ENCODE measurements at places on chromosomes 3 and 15.

DNA sequence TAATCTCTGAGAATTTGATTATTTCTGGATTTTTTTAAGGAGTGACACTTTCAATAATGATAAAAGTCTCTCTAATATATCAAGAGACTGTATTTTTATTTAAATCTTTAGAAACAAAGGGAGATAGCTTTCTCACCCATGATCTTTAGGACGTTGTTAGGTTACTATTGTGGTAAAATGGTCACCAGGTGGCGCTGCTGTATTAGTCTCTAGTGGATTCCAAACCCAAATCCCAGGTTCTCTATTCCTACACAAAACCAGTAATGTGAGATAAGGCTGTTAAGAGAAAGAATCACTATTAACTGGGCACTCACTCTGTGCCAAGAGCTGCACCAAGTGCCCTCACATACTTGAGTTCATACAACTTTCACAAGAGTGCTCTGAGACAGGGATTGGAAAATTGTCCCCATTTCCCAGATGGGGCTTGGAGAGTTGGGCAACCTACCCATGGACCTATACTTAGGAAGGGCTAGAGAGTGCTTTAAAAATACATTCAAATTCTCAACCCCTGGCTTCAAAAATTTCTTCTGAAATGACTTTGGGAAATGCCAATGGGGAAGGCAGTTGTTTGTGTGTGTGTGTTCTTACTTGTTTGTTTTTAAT, 593.4 kb upstream of the TGFBR2 start:
- peak; percentile 23 for DNase-seq

DNA sequence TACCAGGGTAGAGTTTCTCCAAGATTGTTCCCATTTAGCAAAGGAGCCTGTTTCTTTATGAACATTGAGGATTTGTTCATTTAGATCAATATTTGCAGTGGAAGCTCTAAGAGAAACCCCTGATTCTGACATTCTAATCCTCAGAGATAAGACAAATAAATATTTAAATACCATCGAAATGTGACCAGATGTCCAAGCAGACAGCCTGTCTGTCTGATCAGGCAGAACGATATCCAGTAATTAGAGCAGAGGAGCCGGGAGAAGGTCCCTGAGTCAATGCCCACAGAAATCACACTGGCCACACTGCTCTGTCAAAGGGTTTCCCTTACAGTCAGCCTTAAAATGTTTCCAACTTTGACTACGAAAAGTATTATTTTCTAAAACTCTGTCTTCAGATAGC, 15.7 kb upstream of the ARPIN start:
- no peak for DNase-seq

- no peak for DNase-seq
These were observed 8.6 kb downstream of the CLEC3B start for GRCh38 chr3:45034612-45035252.

GRCh38 chr3:143464850-143465249, 345.3 kb downstream of the CHST2 start:
- DNase-seq = no peak

DNA sequence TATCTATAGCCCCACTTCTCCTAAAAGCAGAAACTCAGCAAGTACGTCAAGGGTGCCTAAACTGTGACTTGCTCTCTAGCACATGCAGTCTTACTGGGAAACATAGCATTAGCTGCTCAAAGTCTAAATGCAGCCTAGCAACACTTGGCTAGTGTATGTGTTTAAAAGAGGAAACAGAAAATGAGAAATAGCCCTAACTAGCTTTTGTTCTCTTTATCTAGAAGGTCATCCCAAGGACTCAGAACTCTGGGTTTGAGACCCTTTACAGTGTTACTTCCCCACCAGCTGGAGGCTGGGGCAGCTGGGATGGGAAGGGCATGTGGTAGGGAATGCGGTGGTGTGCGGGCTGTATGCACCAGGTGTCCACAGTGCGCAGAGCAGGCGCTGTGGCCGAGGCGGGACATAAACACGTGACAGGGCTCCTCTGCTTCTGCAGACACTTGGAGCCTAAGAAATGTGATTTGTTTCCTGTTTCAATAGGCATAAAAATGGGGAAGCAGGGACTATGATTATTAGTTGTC, 13.3 kb downstream of the ETV5 start:
- DNase-seq = no peak

GRCh38 chr3:7800006-7800780, 701.4 kb upstream of the LMCD1 start:
- DNase-seq = no peak

GRCh38 chr15:61923173-61923572, 137.1 kb downstream of the VPS13C start:
- no peak for DNase-seq

- DNase-seq = peak; percentile 52
These were observed 99.9 kb downstream of the ADAMTS17 start for GRCh38 chr15:100241572-100242482.

DNA sequence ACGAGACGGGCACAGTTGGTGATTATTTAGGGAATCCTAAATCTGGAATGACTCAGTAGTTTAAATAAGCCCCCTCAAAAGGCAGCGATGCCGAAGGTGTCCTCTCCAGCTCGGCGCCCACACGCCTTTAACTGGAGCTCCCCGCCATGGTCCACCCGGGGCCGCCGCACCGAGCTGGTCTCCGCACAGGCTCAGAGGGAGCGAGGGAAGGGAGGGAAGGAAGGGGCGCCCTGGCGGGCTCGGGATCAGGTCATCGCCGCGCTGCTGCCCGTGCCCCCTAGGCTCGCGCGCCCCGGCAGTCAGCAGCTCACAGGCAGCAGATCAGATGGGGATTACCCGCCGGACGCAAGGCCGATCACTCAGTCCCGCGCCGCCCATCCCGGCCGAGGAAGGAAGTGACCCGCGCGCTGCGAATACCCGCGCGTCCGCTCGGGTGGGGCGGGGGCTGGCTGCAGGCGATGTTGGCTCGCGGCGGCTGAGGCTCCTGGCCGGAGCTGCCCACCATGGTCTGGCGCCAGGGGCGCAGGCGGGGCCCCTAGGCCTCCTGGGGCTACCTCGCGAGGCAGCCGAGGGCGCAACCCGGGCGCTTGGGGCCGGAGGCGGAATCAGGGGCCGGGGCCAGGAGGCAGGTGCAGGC, 318.0 kb downstream of the FGF12 start:
- no peak for DNase-seq

GRCh38 chr15:68365770-68366169, 66.2 kb downstream of the ITGA11 start:
- no peak for DNase-seq

DNA sequence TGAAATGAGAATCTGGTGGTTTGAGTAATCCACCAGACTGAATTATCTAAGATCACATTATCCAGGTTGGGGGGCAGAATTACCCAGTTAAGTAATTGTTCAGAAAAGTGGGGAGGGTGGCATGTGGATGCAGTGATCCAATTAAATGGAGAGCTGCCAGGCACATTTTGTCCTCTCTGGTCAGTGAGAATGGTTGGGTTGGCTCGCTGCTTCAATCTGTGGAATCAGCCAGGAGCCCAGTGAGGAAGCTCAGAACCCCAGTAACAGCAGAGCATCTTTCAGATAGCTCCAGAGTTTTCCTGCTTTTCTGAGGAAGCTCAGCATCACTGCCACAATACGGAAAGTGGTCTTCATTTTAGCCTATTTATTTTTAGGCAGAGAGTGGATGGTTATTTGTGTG, 6.4 kb upstream of the EXOG start:
- DNase-seq = no peak

DNA sequence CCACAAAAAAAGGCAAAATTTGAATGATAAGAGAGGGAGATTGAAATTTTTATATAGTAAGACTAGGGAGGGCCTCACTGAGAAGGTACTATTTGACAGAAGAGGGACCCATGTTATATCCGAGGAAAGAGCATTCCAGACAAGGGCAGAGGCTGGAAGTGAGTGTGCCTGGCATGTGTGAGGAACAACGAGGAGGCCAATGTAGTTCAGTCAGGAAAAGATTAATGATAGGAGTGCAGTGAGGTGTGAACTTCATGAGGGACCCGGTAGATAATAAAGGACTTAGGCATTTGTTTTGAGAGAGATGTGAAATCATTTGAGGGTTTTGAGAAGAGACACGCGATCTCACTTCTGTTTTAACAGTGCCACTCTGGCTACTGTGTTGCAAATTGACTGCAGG, 36.3 kb downstream of the ASTE1 start:
- no peak for DNase-seq

- DNase-seq = no peak
These were observed 61.8 kb downstream of the SLC9A9 start for GRCh38 chr3:143786219-143787191.

DNA sequence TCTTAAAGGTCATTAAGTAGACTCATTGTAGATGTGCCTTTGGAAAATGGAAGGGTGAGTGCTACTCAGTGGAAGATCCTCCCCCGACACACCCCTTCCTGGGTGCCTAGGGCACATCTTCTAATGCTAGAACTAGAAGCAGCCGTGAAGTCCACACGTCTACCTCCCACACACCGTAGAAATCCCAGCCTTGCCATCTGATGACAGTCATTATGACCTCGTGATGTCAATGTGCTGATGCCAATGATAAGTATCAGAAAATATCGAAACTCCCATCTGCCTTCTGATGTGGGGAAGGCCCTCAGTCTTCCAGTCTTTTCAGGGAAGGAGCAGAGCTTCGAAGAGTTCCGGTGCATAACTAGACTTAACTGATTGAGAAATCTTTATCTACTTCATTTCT, 282.1 kb upstream of the ROPN1 start:
- no peak for DNase-seq

DNA sequence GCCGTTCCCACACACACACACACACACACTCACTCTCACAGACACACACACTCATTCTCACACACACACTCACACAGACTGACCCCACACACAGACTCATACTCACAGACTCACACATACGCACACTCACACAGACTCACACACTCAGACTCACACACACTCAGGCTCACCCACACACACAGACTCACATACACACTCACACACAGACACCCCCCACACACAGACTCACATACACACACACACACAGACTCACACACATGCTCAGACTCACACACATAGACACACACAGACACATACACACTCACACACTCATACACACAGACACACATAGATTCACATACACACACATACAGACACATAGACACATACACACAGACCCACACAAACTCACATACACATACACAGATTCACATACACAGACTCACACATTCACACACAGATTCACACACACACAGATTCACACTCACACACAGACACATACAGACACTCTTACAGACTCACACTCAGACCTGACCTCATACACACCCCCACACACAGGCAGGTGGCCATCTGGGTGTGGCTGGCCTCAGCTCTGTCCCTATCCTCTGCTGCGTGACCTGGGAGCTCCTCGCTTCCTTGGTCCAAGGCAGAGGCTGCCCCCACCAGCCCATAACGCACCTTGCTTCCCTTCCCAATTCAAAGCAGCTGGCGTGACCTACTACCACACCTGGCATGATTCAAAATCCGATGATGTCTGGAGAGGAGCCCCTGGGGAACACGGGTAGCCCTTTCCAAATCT, 1.9 kb downstream of the C3orf22 start:
- no peak for DNase-seq

DNA sequence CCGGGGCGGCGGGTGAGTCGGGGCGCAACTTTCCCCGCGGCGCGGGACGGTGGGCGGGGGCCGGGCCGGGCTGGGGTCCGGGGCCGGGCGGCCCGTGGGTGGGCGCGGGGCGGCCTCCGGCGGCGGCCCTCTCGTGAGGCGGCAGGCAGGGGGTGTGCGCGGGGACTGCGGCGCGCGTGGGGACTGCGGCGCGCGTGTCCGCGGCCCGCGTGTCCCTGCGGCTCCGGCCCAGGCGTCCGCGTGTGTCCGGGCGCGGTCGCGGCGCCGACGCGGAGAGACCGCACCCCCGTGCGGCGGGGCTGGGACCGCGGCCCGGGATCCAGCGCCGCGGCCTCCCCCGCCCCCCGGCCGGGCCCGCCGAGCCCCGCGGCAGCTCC, 349 bp downstream of the PLXNA1 start:
- DNase-seq = no peak

DNA sequence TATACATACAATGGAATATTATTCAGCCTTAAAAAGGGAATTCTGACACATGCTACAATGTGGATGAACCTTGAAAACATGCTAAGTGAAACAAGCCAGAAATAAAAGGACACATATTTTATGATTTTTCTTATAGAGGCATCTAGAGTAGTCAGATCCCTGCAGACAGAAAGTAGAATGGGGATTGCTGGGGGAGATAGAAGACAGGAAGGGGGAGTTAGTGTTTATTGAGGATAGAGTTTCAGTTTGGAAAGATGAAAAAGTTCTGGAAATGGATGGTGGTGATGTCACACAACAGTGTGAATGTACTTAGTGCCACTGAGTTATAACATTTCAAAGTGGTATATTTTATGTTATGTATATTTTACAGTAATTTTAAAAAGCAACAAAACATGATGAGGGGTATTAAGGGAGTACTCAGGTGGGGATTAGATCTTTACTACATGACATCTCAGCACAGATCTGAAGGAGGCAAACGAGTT, 4.7 kb downstream of the ITPR1 start:
- no peak for DNase-seq

DNA sequence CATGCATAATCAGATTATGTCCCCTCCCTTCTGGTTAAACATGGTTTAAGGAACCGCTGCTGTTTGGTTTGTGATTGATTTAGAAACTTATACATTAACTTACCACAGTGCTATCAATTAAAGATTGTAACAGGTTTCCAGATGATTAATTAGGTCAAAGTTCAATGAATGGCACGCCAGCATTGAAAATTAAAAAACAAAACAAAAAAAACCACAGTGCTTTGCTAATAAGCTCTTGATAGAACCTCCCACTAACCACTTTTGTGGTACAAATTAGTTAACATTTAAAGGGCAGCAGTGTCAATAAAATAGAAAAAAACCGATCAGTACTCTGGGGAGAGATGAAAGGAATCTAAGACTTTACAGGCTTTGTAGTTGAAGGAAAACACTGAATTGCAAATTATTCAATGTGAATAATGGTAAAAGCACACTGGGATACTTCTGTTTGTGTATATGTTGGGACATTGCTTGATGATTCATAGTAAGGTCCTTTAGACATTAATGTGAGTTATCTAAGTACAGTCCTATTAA, 7.6 kb upstream of the C3orf38 start:
- no peak for DNase-seq

GRCh38 chr3:123246866-123247265, 45.1 kb downstream of the SEC22A start:
- DNase-seq = no peak

DNA sequence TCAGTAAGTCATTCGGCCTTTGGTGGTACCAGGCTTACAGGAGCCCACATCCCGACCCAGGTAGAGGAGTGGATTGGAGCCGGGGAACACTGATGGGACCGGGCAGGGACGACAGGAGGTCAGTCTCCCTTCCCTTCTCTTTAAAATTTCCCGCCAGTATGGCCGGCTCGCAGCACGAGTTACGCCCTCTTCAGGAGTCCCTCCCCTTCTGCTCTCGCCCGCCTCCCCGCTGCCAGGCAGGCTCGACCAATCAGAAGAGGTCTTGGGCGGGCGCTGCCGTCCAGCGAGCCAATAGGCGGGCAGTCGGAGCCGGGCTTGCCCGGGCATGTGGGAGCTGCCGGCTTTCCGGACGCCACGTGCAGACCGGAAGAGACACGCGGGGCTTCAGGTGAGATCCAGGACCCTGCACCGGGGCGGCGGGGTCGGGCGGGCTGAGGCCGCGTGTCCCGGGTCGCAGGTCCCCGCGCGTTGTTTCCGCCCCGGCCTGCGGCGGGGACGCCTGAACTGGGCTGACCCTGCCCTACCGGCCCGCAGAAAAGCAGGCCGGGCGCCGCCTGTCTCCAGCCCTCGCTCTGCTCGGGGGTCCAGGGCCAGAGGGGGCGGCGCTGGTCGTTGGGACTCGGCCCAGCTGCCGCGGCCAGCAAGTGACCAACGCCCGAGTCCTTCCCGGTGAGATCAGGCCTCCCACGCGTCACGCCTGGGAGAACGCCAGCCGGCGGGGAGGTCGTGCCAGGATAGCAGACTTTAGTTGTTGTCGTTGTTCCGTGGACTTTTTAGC, at the start of gene AEN:
Gene AEN (plus strand): TSS at position 346 of the 778 bp plus-strand sequence. CDS start 4,870 bp downstream, outside the sequence.
- peak; percentile 77 for DNase-seq
